ENCODE measurements at places on chromosomes 12 and 14.

GRCh38 chr14:99393059-99393655 lies 87.5 kb downstream of the SETD3 start:
- DNase-seq, result no peak

- no peak for DNase-seq
Observed at GRCh38 chr12:32124637-32125036, 18.0 kb downstream of the BICD1 start.

DNA sequence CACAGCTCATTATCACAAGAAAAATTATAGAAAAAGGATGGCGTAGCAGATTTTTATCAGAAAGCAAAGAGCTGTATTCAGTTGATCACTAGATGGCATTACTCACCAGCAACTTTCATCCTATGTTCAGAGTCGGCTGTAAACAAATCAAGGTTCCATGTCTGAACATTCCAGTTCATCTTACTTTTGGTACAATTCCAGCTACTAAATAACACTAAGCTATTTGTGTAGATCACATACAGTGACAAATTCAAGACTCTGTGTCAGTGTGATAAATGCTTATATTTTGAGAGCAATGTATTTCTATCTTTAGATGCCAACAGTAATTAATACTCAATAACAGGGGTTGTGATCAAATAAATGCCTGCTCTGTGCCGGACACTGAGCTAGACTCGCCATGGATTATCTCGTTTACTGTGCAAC lies 30.1 kb downstream of the NRDE2 start:
- DNase-seq, result no peak

- DNase-seq, result no peak
Observed at GRCh38 chr12:59452746-59453145, 143.1 kb upstream of the SLC16A7 start.

DNA sequence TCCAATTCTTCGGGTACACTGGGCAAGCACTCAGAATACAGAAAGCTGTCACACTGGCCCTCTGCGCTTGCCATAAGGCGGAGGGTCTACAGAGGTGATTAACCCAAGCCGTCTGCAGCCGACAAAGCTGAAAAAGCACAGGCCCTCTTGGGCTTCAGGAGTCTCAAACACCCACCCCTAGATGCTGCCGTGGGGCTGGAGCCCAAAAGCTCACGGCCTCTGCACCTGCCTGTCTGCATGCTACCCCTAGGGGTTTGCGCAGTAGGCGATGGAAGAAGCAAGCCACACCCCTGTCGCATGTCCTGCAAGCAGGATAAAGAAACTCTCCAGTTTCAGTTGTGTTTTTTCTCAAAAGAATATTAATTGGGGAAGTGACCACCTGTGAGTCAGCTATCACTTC lies 118.8 kb upstream of the PLEKHA5 start:
- no peak for DNase-seq

- DNase-seq, result no peak
Observed at GRCh38 chr12:125068391-125068790, 3.2 kb downstream of the AACS start.

- DNase-seq, result no peak
Observed at GRCh38 chr12:113634982-113635381, 163.3 kb upstream of the LHX5 start.

- DNase-seq, result no peak
Observed at GRCh38 chr12:22856178-22856577, 231.2 kb downstream of the ETNK1 start.

DNA sequence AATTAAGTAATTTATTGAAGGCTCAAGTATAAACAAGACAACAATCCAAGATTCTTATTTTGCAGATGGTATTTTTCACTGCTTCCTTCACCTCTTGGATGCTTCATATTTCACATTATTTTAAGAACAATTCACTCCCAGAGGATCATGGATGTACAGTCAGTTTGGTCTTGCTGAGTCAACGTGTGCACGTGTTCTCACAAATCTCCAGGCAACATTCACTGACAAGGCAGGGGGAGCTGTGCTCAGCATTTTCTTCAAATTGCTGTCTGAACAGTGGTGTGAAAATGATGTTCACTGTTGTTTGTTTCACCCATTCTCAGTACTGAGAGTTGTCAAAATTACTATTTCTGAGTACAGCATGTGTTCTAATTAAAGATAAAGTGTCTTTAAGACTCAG lies 118.3 kb upstream of the SLC38A4 start:
- DNase-seq, result no peak

GRCh38 chr12:47282206-47282605 lies 202.4 kb upstream of the AMIGO2 start:
- no peak for DNase-seq

DNA sequence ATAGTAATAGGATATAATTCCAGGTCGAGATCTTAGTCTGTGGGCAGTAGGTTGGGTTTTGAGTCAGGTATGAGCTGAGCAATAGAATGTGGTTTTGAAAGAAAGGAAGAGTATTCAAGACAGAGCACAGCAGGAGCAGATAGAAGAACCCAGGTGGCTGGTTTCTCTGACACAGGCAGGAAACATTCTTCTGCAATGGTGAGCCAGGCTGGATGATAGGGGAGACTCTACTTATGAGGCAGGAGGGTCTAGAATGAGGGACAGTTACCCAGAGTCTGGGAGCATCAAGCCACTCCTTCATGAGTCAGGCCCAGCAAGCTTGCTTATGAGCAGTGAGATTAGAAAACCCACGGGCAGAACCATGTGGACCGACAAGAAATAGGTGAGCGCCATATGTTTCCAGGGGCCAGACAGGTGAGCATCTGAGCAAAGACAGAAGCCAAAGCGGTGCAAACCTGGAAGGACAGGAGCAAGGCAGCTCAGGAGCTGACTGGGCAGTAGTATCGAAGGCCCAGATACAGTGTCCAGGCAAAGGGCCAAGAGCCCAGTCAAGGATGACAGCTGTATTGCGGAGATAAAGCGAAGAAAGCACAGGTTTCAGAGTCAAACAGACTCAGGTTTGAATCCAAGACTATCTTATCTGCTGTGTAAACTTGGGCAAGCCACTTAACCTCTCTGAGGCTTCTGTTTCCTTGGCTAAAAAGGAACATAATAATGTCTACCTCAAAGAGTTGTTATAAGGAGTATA lies 22.5 kb upstream of the PCNX1 start:
- DNase-seq, result no peak

GRCh38 chr14:95833429-95833828 lies 43.2 kb upstream of the TUNAR start:
- no peak for DNase-seq

- DNase-seq, result peak; percentile 51
Observed at GRCh38 chr14:72904840-72905561, 11.1 kb upstream of the DPF3 start.

DNA sequence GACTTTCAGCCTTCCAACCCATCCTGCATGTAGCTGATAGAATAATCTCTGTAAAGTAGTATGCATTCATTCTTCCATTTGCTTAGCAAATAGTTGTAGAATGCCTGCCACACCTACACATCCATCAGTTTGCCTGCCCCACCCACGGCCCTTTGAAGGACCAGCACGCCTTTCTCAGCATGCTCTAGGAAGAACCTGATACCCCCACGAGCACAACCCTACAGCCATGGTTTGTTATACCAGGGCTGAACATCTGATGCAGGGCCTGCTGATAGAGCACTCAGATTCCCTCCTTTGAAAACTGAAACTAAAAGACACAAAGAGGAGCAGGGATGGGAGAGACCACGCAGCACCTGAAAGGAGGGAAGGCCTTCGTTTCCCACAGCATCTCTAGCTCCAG lies 205.1 kb downstream of the ANO2 start:
- DNase-seq, result no peak

DNA sequence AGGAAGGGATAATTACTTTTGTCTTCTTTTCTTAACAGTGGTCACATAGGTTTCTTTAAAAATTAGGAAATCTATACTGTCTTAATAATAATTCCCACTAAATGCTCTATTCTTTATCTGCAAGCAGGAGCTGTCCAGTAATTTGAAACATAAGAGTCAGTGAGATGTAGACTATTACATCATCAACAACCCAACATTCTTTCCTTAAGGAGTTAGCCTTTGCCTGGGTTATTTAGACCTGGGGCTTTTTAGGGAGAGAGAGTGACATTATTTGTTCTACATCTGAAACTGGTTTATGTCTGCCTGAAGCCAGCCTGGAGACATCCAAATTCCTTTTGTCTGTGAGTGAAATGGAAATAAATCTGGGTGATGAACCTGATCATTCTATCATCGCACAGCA lies 294.4 kb downstream of the TMTC2 start:
- no peak for DNase-seq

GRCh38 chr12:632102-632696 lies 31.0 kb downstream of the NINJ2 start:
- DNase-seq, result no peak

GRCh38 chr12:2034633-2035430 lies 18.0 kb upstream of the CACNA1C start:
- peak; percentile 71 for DNase-seq

DNA sequence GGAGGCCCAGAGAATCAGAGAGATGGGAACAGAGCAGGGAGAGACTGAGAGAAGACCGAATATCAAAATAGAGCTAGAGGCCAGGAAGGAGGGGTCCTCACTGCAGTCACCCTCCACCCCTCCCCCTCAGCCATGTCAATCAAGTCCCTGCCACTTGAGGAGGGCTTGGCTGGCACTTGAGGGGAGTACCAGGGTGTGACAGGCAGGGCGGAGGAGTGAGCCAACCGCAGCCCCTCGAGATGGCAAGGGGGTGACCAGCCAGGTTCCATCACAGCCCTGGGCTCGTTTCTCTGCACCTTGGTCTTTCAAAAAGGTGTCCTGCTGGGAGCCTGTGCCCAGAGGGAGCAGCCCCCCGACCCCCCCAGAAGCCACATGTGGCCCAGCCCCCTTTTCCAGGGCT lies 4.2 kb downstream of the AQP5 start:
- DNase-seq, result no peak

GRCh38 chr14:104715871-104716270 lies 8.2 kb upstream of the ADSS1 start:
- no peak for DNase-seq

- no peak for DNase-seq
Observed at GRCh38 chr14:101111620-101112290, 208.2 kb upstream of the RTL1 start.

GRCh38 chr12:13004361-13004760 lies 4.3 kb upstream of the HEBP1 start:
- no peak for DNase-seq

GRCh38 chr12:56530390-56531055 lies 8.9 kb downstream of the RBMS2 start:
- no peak for DNase-seq

- DNase-seq, result no peak
Observed at GRCh38 chr14:24928386-24928900, 121.5 kb downstream of the STXBP6 start.

DNA sequence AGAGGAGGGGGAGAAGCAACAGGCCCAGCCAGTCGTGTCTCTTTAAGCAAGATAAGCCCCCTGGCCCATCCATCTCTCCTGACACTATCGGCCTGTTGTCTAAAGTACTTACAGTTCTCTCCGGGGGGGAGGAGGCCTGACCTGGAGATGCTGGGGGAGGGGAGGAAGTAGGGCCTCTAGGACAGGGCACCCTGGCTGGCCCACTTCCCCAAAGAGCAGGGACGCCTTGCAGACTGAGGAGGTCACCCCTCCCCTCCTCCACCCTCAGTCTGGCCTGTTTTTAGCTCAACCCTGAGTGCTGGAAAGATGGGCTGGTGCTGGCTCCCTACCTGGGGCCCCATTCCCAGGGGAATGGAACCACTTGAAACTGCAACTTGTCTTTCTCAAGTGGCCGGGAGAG lies 70.3 kb downstream of the TBX5 start:
- DNase-seq, result no peak

DNA sequence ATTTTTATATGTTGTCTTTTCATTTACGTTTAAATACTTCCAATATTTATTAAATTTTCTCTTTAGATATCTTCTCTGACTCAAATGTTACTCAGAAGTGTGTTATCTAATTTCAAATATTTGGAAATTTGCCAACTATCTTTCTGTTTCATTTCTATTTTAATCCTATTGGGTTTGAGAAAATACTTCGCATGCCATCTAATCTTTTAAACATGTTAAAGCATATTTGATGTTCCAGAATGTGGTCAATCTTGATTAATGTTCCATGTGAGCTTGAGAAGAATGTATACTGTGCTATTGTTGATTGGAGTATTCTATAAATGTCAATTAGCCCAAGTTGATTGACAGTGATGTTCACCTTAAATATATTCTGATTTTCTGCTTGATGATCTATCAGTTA lies 11.9 kb upstream of the DCN start:
- DNase-seq, result no peak
